ENCODE measurements at places on chromosomes 16 and 17. TPM values are rescaled to one million over a fixed set of nuclear protein-coding genes. Genes with fewer than 3 reads are reported as not detected.
A peak's percentile ranks its signal among the peaks of the same experiment; 100 is the strongest.

DNA sequence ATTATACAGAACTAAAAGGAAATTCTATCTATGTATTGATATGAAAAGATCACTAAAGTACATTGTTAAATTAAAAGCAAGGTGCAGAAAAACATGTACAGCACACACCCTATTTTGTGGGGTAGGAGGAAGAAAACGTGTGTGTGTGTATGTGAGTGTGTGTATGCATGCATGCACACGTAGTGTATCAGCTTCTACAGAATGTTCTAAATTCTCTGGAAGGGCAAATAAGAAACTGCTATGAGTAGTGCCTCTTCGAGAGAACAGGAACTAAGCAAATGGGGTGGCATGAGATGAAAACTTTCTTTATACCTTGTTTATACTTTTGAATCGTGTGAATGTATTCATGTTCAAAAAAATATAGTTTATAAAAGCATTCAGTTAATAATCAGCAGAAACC lies 58.9 kb downstream of the TMC6 start:
- DNase-seq: no peak

- DNase-seq: no peak
Measured at GRCh38 chr17:43444223-43445008, 39.4 kb upstream of the DHX8 start.

DNA sequence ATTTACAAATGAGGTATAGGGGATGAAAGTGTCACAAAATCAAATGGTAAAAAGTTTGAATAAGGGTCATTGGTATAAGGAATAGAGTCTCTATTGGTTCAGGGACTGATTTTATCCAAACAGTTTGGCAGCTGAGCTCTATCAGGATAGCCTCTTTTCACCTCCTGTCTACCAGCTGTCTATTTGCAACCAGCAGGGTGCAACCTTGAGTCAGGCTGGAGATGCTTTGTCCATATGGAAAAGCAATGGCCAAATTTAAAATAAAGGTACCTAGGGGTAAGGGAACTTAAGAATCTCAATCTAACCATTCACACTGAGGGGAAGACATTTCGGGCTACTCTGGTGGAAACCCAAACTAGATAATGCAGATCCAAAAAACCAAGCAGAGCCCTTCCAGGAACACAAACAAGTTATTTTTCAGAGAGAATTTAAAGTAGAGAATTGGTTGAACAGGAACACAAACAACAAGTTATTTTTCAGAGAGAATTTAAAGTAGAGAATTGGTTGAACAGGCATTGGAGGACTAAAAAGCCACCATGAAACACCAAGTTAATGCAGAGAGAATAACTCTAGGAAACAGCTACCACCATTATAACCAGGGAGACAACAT lies 12.6 kb upstream of the CA10 start:
- DNase-seq: no peak

DNA sequence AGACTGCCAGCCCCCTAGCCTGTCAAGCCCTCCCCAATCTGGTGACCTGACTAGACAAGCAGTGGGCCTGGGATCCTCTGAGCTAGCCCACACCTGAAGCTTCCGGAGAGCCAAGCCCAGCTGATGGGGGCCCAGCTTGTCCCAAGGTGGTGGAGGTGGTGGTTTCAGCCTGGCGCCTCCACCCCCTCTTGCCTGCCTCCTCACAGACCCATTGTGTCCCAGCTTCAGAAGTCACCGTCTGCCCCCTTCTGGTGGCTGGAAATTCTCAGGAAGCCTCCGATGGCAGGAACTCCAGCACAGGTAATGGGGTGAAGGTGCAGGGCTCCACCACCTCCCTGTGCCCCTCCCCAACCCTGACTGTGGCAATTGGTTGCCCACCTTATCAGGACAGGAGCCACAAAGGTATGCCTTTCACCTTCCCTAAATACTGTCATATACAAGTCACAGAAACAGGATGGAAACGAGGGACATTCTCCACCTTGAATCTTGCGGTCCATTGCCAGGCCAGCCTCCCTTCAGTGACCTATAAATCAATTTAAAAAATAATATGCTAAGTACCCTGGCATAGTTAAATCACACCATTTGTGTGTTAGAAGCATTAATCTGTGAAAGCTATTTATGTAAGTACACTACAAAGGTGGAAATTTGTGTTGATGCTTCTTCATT lies 66.0 kb upstream of the ZNF423 start:
- peak; percentile 51 for DNase-seq

The SRCIN1 gene
- total RNA-seq: 21.4 TPM

GRCh38 chr17:72560303-72561247 lies 439.8 kb downstream of the SOX9 start:
- DNase-seq: no peak

The PLD6 gene
- total RNA-seq: 1.7 TPM

GRCh38 chr17:58207451-58207850 lies 11.6 kb downstream of the MKS1 start:
- DNase-seq: no peak

The MLLT6 gene
- total RNA-seq: 184 TPM

DNA sequence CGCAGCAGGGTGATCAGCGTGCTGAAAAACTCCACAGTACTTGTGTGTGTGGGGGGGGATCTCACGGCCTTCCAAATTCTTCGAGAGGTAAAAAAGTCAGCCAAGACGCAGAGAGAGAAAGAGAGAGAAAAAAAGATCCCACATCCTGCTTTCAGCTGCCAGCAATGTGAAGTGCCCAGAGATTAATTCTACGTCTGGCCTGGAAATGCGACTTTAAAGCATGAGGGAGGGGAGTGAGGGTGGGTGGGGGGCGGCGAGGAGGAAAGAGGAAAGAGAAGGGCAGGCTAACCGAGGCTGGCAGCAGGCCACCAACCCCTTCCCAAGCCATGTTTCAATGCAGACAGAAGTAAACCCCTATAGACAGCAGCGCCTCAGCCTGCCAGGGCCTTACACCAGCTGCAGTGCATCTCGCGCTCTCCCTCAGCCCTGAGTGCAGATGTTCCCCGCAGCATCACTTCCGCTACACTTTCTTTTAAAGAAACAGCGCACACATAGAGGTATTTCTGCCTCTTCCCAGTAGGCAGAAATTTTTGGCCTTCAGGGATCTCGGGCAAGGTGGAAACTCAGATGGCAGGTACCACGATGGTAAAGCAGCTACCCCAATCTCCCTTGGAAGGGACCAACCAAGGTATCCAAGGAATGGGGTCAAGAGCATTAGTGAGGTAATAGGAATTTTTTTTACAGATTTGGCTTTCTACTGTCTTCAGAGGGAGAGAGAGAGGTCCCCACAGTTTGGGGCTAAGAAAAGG lies 87.8 kb downstream of the SMG6 start:
- peak; percentile 75 for DNase-seq

DNA sequence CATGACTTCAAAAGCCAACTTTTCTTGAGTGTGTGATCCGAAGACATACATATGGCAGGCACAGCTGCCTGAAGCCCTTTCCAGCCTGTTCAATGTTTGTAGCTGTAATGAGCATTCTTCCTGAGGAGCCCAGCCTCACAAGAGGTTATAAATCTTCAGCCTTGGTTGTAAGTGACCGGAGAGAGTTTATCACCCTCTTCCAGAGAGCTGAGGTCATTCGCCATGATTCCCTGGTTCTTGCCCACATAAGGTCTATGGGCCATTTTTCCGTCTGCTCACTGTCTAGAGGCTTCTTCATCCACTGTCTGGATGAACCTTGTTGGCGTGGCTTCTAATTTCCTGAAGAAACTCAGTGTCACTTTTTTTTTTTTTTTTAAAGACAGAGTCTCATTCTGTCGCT lies 9.7 kb upstream of the CSF3 start:
- DNase-seq: no peak

GRCh38 chr17:55584055-55584685 lies 72.9 kb upstream of the SMIM36 start:
- no peak for DNase-seq

GRCh38 chr17:82859431-82860403 lies 19.9 kb upstream of the ZNF750 start:
- DNase-seq: no peak

GRCh38 chr16:23353440-23353839 lies 51.3 kb downstream of the SCNN1B start:
- DNase-seq: no peak

The SEC14L5 gene
- not detected for total RNA-seq

DNA sequence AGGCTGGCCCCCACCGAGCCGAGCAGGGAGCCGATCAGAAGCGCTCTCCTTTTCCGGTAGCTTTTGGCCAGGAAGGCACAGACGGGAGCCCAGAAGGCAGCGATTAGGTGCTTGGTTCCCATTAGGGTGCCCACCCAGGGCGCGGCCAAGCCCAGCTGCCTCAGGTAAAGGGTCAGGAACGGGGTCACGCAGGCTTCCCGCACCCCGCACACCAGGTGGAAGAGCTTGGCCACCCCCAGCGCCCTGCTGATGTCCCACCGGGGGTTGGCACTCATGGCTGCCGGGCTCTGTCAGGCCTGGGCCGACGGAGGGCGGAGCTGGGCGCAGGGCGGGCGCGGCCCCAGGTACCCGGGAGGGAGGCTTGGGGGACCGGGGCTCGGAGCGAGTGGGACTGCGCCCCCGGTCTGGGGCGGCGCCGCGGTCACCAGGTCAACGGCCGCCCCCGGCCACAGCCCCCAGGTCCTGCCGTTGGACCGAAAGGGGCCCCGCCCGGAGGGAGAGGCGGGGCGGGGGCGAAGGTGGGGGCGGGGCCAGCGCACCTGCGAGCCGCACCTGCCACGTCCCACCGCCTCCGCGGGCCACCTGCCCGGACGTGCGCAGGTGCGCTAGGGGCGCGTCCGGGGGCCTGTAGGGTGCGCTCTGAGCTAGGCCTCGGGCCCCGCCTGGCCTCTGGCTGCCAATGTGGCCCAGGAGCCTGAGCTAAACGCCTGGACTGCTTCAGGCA lies at the start of gene MFSD6L:
MFSD6L (minus strand) TSS at position 520 of the 724 bp plus-strand sequence; CDS start at position 275, 245 bp downstream.
- peak; percentile 58 for DNase-seq

- DNase-seq: no peak
Measured at GRCh38 chr16:2022723-2023091, 3.1 kb downstream of the NPW start.

DNA sequence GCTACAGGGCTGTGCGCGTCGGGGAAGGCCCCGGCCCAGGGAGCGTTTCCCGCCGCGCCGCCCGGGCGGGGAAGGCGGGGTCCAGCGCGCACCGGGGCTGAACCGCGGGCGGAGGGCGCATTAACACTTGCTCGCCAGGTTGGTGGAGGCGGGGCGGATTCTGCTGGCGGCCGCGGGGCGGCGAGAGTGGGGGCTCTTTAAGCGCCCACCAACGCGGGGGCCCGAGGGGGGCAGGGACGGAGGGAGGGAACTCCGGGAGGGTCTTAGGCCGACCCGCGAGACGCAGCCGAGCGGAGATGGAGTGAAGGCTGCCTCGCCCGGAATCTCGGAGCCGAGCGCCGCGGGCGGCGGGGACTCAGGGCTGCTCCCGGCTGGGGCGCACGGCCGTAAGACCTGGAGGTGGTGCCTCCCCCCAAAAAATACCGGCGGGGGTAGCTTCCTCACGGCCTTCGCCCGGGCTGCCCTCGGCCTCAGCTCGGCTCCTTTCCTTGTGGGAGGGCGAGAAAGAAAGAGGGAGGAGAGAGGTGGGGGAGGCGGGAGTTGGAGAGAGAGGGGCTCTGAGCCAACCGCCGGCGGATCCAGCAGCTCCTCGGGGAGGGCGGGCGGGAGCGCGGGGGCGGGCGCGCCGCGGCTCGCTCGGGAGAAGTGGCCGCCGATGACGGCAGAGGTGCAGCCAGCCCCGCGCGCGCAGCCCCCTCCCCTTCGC lies 415 bp upstream of the FOXF1 start:
- DNase-seq: no peak

The DHRS7C gene
- total RNA-seq: not detected

The NPIPA5 gene
- total RNA-seq: 11.0 TPM

- no peak for DNase-seq
Measured at GRCh38 chr17:66488864-66489263, 186.5 kb downstream of the PRKCA start.

- DNase-seq: no peak
Measured at GRCh38 chr16:67291461-67291860, 12.1 kb downstream of the PLEKHG4 start.

GRCh38 chr17:81229666-81229920 lies 6.8 kb upstream of the CEP131 start:
- no peak for DNase-seq

GRCh38 chr17:71180801-71181385 lies 939.9 kb upstream of the SOX9 start:
- peak; percentile 38 for DNase-seq

DNA sequence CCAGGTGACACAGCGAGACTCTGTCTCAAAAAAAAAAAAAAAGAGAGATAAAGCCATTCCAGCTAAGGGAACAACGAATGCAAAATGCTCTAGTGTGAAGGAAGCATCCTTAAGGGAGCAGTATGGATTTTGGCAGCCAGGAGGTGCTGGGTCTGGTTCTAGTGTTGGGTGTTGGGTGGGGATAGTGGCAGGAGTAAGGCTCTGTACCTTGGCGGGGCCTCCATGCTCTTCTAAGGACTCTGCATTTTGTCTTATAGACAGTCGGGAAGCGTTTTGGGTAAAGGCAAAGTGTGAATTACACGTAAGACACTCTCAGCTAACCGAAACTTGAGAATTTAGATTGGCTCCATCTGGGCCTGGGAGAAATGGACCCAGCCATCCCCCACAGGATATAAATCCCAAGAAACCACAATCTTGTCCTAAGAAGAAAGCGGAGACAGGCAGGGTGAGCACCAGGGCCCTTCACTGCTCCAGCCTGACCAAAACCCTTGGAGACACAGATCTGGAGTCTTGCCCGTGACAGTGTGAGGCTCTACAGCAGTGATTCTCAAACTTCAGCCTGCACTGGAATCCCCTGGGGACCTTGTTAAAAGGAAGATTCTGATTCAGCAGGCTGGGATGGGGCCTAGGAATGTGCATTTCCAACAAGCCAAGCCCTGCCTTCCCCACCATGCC lies 33.1 kb upstream of the PHB1 start:
- no peak for DNase-seq

GRCh38 chr17:67119102-67119501 lies 74.7 kb downstream of the CACNG1 start:
- no peak for DNase-seq

- no peak for DNase-seq
Measured at GRCh38 chr17:82309656-82310570, 7.5 kb downstream of the CD7 start.
